Activated CD8-positive, alpha-beta memory T cell treated with anti-CD3 and anti-CD28 coated beads for 1 hour (primary cell): ENCODE measurements at places on chromosomes 3 and 15.

DNA sequence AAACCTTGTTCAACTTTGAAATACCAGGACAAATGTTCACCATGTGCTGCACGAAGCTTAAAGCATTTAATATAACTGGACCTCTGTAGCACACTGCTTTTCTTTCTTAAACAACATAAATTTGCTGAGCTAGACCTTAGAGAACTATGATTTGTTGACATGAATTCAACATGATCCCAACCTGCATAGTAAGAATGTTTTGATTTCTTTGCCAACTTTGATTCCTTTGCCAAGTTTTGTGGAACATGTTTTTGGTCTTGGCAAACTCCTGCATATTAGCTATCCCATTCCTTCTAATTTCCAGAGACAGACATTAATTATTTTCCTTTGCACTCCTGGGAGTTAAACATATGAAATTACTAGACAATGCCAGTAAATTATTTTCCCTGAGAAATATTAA is 197.2 kb upstream of the RBMS3 start:
- DNase-seq, result no peak

DNA sequence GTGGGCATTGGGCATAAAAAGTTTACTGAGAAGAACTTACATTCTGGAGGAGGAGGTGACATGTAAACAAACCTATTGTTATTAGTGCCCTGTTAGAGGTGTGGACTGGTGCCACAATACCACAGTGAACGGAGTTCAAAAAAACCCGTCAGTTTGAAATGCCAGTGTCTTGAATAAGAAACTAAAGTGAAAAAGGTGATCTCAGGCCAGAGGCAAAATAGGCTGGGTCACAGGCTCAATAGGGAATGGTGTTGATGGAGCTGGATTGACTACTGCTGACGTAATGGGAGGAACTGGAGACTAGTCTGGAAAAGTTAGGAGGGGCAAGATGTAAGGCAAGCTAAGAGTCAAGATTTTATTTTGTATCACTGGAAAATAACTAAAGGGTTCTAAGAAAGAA is 1.6 kb upstream of the DCBLD2 start:
- DNase-seq, result no peak

- DNase-seq, result no peak
These were observed at the start of gene ZDHHC19 for GRCh38 chr3:196210673-196211556. Gene ZDHHC19 (minus strand): TSS chr3:196211400. CDS start chr3:196211315, 85 bp downstream.

DNA sequence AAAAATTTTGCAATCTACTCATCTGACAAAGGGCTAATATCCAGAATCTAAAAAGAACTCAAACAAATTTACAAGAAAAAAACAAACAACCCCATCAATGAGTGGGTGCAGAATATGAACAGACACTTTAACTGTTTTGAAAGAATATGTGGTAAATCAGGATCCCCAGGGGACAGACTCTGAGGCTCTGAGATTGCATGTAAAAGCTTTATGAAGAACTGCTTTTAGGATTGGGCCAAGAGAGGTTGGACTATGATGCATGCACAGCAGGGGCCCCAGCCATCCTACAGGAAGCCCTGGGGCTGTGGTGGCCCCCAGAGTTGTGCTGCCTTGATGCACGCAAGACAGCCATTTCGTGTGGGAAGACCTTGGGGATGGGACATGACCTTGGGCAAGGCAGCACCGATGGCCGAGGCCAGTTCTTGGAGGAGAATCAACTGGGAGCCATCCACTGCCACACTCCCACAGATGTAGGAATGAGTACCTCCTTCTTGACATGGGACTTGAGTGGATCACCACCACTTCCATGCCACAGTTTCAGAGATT is 298.1 kb upstream of the THBS1 start:
- no peak for DNase-seq

DNA sequence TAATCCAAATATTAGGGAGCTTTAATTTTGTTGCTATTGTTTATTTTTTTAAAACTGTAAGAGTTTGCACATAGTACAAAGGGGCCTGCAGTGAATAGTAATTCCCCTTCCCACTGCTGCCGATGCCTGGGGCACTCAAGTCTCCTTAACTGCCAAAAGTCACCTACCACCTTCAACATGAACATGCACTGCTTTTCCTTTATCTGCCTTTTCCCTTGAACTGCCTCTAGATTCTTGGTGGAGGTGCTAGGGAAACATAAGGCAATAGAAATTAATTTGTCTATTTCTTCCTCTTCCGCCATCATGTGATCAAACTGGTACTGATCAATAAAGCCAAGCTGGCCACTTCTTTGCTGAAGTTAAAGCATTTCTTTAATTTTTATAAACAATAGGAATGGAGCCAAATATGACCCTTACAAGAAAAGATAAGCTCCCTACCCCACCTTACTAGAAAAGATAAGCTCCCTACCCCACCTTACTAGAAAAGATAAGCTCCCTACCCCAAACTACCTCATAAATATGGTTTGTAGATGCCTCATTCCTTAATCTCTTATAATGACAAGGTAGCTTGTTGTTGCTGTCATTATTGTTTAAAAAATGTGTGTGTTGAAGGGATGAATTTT is 17.4 kb upstream of the ACAP2 start:
- no peak for DNase-seq

DNA sequence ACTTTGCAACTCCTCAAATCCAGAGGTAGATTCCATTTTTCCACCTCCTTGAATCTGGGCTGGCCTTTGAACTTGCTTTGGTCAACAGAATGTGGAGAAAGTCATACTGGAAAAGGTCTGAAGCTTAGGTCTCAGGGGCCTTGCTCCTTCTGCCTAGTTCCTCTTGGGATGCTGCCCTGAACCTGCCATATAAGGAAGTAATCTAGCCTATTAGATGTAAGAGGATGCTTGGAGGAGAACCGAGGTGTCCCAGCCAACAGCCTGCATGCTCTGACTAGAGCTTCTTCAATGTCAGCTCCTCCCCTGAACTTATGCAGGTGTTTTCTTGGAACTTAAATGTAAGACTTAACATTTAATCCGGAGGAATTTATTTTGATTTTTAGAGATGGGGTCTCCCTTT is 2.0 kb upstream of the TMED3 start:
- DNase-seq, result no peak

- no peak for DNase-seq
These were observed 5.0 kb downstream of the CD47 start for GRCh38 chr3:108085810-108086350.

GRCh38 chr3:44865272-44866035 is 3.7 kb downstream of the TMEM42 start:
- no peak for DNase-seq

- DNase-seq, result no peak
These were observed 292.3 kb downstream of the ADAMTS17 start for GRCh38 chr15:100049483-100049882.

DNA sequence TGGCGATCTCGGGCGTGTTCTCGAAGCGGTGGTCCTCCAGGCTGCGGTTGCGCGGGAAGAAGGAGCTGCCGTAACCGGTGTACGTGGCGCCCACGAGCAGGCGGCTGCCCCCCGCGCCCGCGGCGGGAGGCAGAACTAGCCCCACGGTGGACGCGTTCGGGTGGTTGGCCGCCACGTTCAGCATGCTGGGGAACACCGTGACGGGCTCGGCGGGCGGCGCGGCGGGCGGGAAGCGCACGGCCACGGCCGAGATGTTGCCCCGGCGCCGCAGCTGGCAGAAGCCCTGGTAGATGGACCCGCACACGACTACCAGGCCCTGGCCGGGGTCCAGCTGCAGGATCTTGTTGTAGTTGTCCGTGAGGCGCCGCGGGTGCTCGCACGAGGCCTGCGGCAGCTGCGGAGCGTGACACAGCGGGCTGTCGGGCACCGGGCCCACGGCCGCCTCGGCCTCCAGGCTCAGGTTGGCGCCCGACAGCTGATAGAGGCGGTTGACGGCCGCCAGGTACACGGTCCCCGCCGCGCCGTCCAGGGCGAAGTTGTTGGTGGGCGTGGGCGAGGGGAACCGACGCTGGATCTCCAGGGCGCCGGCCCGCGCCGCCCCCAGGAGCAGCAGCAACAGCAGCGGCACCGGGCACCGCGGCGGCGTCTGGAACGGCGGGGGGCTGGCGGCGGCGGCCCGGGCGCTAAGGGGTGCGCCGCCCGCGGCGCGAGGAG is 397 bp downstream of the PLXND1 start:
- DNase-seq, result no peak

GRCh38 chr3:41251593-41251992 is 52.3 kb downstream of the CTNNB1 start:
- no peak for DNase-seq

- DNase-seq, result no peak
These were observed 30.5 kb downstream of the RFTN1 start for GRCh38 chr3:16482770-16483531.

GRCh38 chr3:53103397-53104296 is 26.6 kb downstream of the RFT1 start:
- DNase-seq, result no peak

GRCh38 chr3:114179575-114179974 is 723 bp upstream of the DRD3 start:
- DNase-seq, result no peak

DNA sequence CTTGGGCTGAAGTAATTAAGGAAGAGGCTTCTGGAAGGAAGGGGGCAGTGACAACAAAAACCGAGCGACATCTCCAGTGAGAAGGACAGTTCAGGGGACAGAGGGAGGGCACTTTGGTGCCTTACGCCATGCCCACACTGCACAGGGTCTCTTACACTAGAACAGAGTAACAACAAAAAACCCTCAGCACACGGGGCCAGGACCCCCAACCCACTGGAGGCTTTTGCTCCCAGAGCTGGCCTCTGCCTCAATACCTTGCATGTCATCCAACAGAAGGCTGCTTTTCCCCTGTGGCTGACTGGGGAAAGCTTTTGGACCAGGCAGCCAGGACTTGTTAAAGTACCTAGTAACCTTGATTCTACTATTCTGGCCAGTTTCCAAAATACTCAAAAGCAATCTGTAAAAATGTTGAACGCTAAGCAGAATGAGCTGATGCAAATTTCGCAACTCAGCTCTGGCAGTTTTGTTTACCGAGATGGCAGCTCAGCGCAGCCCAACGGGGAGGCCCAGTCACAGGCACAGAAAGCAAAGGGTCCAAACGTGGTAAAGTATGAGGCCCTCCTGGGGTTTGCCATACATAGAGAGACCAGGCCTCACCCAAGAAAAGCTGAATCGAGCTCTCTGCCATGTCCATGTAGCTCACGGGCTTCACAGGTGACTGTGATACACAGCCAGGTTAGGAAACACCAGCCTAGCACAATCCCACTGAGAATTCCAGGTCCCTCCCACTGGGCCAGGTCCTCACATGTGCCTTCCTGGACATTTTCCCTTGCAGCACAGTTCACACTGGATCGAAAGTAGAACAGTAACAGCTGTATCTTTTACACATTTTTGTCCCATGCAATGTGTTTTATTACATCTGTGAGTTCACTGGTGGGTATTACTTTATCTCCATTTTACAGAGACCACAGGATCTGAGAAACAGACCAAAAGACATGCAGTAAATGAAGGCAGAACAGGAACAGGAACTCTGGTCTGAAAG is 6.0 kb downstream of the CHCHD4 start:
- DNase-seq, result no peak

- DNase-seq, result no peak
These were observed 29.6 kb downstream of the UMPS start for GRCh38 chr3:124759666-124760401.

DNA sequence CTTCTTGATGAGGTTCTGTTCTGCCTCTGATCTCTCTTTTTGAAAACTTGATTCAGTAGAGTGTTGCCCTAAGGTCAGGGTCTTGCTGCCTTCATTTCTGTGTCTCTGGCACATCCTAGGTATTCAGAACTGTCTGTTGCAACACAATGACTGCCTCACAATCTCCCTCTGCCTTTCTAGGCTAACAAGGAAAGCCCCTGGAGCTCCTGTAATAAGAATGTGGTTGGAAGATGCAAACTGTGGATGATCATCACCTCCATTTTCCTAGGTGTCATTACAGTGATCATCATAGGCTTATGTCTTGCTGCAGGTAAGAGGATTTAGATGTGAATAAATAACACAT is 7.0 kb downstream of the C3orf52 start:
- no peak for DNase-seq

DNA sequence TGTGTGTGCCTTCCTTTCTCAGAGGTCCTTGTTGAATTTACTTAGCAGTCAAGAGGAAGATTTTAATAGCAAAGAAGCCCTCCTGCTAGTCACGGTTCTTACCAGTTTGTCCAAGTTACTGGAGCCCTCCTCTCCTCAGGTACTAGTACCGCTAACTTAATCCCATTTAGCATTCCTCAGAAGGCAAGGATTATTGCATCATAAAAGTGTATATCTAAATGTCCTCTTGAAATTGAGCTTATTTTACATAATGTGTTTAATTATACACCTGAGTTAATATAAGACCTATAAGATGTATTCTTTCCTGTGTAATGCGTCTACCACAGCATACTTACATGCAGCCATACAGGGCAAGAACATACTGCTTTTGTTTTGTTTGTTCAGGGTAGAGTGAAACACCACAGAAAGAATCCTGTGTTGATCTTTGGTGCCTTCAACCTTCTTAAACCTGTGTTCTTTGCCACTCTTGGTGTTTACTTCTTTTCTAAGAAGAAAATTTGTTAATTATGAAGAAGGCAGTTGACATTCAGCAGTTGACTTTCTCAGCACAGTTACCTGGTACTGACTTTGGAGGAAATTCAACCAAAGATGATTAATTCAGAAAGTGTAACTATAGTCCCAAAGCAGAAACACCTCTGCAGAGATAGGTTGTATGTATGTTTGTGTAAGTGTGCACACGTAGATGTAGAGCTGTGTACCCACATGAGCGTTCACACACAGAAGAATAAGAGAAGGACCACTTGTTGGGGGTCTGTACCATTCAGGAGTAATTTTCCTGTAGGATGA is 33.1 kb downstream of the POLG start:
- DNase-seq, result no peak

DNA sequence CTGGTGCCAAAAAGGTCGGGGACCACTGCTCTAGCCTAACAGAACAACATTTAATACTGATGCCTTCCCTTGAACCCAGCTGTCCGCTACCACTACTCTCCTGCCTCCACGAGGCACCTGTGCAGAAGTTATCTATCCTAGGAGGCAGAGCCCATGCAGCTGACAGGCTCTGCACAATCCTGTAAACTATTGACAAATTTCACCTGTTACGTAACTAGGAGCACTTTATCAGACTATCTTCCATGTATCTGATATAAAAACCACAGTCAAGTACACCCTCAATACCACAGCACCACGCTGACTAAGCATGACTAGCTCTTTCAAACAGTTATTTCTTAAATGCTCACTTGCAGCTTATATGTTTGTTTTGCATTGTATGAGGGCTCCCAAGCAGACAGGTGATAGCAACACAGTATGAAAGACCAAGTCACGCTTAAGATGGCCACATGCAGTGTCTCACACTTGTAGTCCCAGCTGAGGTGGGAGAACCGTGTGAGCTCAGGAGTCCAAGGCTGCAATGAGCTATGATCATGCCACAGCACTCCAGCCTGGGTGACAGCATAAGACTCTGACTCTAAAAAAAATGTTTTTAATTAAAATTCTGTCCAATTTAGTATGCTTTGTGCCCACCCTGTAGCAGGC is 4.5 kb upstream of the IL17RC start:
- no peak for DNase-seq

- no peak for DNase-seq
These were observed 115.4 kb upstream of the C15orf61 start for GRCh38 chr15:67405208-67406191.

GRCh38 chr3:51354172-51354571 is 30.9 kb upstream of the MANF start:
- DNase-seq, result no peak

GRCh38 chr15:23566071-23566554 is 639 bp downstream of the MKRN3 start:
- peak; percentile 3 for DNase-seq
